ENCODE measurements at places on chromosomes 1 and 21.

- DNase-seq = peak; percentile 6
Measured at GRCh38 chr1:166489670-166490436, 323.1 kb upstream of the FAM78B start.

- no peak for DNase-seq
Measured at GRCh38 chr1:5686925-5687706, 305.1 kb downstream of the NPHP4 start.

- DNase-seq = no peak
Measured at GRCh38 chr1:182380199-182380598, 11.4 kb downstream of the GLUL start.

- no peak for DNase-seq
Measured at GRCh38 chr1:51612447-51612961, 4.4 kb upstream of the OSBPL9 start.

DNA sequence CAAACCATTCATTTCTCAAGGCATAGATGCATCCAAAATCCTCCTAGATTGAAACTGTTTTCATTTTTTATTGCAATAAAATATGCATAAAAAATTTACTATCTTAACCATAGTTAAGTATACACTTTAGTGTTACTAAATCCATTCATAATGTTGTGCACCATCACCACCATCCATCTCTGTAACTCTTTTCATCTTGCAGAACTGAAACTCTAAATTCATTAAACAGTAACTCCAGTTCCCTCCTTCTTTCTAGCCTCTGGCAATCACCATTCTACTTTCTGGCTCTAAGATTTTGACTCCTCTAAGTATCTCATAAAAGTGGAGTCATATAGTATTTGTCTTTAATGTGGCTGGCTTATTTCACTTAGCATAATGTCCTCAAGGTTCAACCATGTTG is 236.8 kb downstream of the SMYD3 start:
- no peak for DNase-seq

Data from esophagus squamous epithelium (tissue), 5 donors.